ENCODE measurements at places on chromosomes 6 and 20.

GRCh38 chr6:145895802-145896201 lies 68.4 kb downstream of the SHPRH start:
- no peak for DNase-seq

GRCh38 chr6:16759181-16759645 lies 2.0 kb downstream of the ATXN1 start:
- no peak for DNase-seq

GRCh38 chr20:20277894-20278335 lies 90.0 kb upstream of the INSM1 start:
- DNase-seq = no peak

GRCh38 chr20:54070187-54070987 lies at the start of gene BCAS1:
Gene BCAS1 (minus strand): TSS chr20:54070594. CDS start chr20:54058718, 11,876 bp downstream.
- no peak for DNase-seq

- no peak for DNase-seq
Measured at GRCh38 chr6:157456524-157456829, 75.5 kb downstream of the ZDHHC14 start.
